Osteocyte (in vitro differentiated cells): ENCODE measurements at places on chromosomes 4 and X. TPM values are rescaled to one million over a fixed set of nuclear protein-coding genes. Genes with fewer than 3 reads are reported as not detected.

DNA sequence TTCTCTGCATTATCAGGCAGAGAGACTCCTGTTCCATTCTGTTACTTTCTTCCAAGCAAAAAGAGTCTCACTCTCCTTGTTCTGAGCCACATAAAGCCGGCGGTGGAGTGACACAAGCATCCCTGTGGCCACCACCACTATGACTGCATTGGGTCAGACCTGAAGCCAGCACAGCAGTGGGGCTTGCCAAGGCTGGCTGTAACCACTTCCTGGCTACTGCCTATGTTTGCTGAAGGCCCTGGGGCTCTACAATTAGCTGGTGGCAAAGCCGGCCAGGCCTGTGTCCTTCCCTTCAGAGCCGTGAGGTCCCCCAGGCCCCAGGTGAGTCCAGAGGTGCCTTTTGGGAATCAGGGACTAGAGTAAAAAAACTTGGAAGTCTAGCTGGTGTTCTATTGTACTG, 31.8 kb downstream of the PLAC8 start:
- H3K4me1 ChIP-seq: no peaks in the 10 kb centered on the region
- no peaks in the 10 kb centered on the region for H3K27me3 ChIP-seq
- peaks cover 1% of the 10 kb centered on the region for H3K36me3 ChIP-seq
- H3K4me3 ChIP-seq: no peak overlapping the region

DNA sequence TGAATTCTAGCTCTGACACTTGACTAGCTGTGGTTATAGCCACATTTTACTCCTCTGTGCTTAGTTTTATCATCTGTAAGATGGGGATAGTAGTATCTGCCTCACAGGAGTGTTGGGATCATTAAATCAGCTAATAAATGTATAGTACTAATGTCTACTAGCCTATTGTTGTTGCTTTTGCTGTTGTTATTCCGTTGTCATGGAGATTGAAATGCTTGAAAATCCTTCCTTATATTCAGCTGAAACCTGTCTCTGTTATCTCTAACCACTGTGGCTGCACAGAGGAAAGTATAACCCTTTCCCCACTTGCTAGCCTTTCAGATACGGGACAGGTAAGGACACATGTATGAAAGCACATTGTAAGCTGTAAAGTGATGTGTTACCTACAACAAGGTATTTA, 33.9 kb downstream of the CLCN5 start:
- H3K36me3 ChIP-seq: no peaks in the 10 kb centered on the region
- no peaks in the 10 kb centered on the region for H3K4me1 ChIP-seq
- no peak overlapping the region for H3K4me3 ChIP-seq
- no peak overlapping the region for H3K27ac ChIP-seq
- no peak for DNase-seq

GRCh38 chr4:74934888-74935287, 2.0 kb downstream of the PARM1 start:
- H3K36me3 ChIP-seq: no peaks in the 10 kb centered on the region
- peaks cover 24% of the 10 kb centered on the region for H3K4me1 ChIP-seq
- H3K27ac ChIP-seq: no peak overlapping the region
- H3K4me3 ChIP-seq: peak overlapping the region; percentile 67
- peaks cover 65% of the 10 kb centered on the region for H3K27me3 ChIP-seq

GRCh38 chrX:41421071-41421729, 25.9 kb upstream of the NYX start:
- DNase-seq: no peak
- no peaks in the 10 kb centered on the region for H3K27me3 ChIP-seq
- no peak overlapping the region for H3K4me3 ChIP-seq
- H3K27ac ChIP-seq: no peak overlapping the region
- H3K36me3 ChIP-seq: no peaks in the 10 kb centered on the region

- H3K4me3 ChIP-seq: peak within 1 kb of the TSS; percentile 41
- no peak for DNase-seq
- no peak within 1 kb of the TSS for H3K27ac ChIP-seq
- H3K4me1 ChIP-seq: peaks cover 8% of the 10 kb centered on the region
- H3K36me3 ChIP-seq: no peaks in the 10 kb centered on the region
These were observed at the start of gene RASSF6 for GRCh38 chr4:73620115-73620792. RASSF6 (minus strand) TSS chr4:73620436; CDS start chr4:73611795, 8,641 bp downstream.

DNA sequence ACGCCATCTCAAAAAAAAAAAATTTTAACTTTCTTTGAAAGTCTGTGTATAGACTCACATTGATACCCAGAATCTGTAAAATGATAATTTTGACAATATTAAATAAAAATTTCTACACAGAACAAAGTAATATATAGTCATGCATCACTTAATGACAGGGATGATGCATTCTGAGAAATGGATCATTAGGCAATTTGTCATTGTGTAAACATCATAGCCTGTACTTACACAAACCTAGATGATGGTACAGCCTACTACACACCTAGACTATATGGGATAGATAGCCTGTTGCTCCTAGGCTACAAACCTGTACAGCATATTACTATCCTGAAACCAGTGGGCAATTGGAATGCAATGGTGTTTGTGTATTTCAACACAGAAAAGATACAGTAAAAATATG, 107.7 kb downstream of the BLTP1 start:
- no peak overlapping the region for H3K4me3 ChIP-seq
- DNase-seq: no peak
- H3K36me3 ChIP-seq: peaks cover 44% of the 10 kb centered on the region
- no peak overlapping the region for H3K27ac ChIP-seq

- no peak for DNase-seq
- H3K27ac ChIP-seq: no peak overlapping the region
- no peak overlapping the region for H3K4me3 ChIP-seq
- H3K4me1 ChIP-seq: peaks cover 5% of the 10 kb centered on the region
- peaks cover 3% of the 10 kb centered on the region for H3K27me3 ChIP-seq
These were observed 46.0 kb downstream of the TFDP3 start for GRCh38 chrX:133171962-133172708.

GPR82 gene
- total RNA-seq: not detected in 2 replicates

PAGE1 gene
- total RNA-seq: not detected in 2 replicates

GPRIN3 gene
- total RNA-seq: not detected in 2 replicates

CTAG1B gene
- total RNA-seq: not detected in 2 replicates

ADGRG4 gene
- 0.13 and 0.16 TPM in 2 replicates for total RNA-seq

LUZP4 gene
- total RNA-seq: not detected in 2 replicates

CTPS2 gene
- 37.1 and 39.7 TPM in 2 replicates for total RNA-seq

RNF150 gene
- 56.2 and 56.5 TPM in 2 replicates for total RNA-seq

SPARCL1 gene
- 4.0 TPM in 2 replicates for total RNA-seq
